Bronchial epithelial cell (primary cell): ENCODE measurements at places on chromosomes 2 and 18.

- DNase-seq: no peak
These were observed 344 bp upstream of the MRPL33 start for GRCh38 chr2:27771202-27771547.

- no peak for DNase-seq
These were observed 4.0 kb downstream of the PIK3C3 start for GRCh38 chr18:41959045-41959444.

GRCh38 chr2:145221032-145221431, 701.1 kb upstream of the ZEB2 start:
- no peak for DNase-seq

DNA sequence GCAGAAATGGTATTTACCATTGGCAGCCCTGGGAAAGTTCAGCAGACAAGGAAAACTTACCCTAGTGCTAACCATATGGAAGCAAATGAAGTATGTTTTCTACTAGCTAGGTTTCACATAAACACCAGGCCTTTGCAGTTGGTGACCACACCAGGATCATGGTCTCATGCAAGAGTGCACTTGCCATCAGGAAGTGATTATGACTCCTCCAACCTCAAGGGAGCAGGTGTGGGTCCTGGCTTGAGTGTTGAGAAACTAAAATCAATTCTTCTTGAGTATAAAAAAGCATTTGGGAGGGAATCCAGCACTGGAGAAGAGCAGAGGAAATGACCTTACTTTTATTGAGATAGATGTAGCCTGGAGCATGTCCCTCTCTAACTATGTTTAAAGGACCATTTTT, 56.8 kb upstream of the SPAG16 start:
- peak; percentile 52 for DNase-seq

DNA sequence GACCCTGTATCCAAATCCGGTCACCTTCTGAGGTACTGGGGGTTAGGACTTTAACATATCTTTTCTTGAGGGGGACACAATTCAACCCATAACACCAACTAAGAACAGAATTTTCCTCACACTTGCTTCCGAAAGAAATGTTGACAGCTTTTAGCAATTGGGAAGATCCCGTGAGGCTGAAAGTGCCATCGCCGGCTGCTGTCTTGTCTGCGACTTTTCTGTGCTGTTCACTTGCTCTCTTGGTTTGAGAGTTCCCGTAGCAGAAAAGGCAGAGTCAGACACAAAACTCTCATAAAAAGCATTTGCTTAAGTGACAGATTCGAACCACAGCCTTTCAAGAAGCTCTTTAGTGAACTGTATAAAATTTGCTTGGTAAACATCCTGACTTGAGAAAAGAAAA, 253.4 kb downstream of the ARHGAP15 start:
- DNase-seq: no peak

- no peak for DNase-seq
These were observed 477.5 kb upstream of the MEIS1 start for GRCh38 chr2:65957454-65957853.

DNA sequence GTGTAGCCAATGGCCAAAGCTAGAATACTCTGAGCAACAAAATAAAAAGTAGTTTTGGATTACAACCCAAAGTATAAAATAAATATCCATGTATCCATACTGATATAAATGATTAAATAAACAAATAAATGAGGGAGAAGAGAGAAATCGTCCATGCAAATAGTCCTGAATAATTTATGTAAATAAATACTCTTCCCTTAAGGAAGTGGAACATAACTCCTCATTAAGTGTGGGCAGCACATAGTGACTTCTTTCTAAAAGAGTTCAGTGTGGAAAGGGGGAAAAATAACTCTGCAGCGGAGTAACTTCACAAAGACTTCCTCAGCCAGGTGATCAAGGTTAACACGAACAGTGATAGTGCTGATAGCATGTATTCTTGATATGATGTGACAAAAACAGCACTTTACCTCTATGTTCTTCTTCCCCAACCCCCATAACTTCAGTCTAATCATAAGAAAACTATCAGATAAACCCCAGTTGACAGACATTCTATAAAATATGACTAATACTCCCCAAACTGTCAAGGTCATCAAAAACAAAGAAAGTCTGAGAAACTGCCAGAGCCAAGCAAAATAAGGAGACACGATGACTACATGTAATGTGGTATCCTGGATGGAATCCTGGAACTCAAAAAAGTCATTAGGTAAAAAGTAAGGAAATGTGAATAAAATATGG, 30.7 kb downstream of the METTL8 start:
- DNase-seq: no peak

DNA sequence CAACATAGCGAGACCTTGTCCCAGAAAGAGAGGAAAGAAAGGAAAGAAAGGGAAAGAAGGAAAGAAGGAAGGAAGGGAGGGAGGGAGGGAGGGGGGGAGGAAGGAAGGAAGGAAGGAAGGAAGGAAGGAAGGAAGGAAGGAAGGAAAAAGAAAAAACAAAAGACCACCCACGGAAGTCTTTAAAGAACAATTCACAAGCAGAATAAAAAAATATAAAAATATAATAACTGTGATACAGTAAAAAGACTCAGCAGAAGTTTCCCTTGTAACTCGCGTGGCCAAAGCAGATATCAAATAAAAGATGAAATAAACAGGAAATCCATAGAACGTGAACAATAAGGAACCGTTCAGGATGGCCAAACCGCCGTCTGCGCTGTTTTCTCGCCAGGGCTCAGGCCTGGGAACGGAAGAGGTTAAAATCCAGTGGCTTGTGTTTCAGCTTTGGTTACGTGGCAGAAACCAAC, 1.2 kb upstream of the SLC1A4 start:
- peak; percentile 72 for DNase-seq

DNA sequence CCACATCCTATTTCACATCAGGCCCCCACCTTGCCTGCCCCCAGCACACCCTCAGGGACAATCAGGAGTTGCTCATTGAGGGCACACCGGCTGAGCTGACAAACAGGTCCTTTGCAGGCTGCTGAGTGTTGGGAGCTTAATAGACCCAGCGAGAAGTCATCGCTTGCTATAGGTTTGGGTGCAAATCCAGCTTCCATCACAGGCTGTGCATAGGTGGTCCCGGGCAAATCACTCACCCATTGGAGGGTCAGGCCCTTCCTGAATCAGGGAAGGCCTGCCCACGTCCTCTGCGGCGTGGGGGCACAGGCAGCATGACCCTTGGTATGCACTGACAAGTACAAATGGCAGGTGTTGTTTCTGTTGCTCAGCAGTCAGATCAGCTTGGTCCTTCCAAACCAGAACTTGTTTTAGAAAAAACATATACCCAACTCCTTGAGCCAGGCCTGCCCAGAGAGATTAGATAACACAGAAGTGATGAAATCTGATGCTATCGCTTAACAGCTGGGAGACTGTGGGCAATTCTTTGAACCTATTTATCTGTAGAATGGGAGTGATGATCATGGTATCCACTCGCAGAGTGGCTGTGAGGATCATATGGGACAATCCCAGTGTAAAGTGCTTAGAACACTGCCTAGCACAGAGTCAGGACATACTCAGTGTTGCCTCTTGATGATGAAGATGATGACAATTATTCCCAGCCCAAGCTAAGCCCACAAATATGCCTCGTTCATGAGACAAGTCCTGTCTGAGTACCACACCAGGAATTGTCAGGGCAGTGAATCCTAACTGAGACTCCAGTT, 34.9 kb downstream of the SMAD7 start:
- no peak for DNase-seq

DNA sequence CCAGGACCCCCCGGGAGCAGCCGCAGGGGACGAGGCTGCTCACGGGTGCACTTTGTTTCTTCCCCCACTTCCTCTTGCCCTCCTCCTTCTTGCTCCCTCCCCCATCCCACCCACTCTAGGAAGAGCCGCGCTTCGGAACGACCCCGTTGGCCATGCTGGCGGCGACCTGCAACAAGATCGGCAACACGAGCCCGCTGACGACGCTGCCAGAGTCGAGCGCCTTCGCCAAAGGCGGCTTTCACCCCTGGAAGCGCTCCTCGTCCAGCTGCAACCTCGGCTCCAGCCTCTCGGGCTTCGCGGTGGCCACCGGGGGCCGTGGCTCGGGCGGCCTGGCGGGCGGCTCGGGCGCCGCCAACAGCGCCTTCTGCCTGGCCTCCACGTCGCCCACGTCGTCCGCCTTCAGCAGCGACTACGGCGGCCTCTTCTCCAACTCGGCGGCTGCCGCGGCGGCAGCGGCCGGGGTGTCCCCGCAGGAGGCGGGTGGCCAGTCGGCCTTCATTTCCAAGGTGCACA, 1.3 kb downstream of the SP9 start:
- no peak for DNase-seq

- no peak for DNase-seq
These were observed 108.8 kb downstream of the SPHKAP start for GRCh38 chr2:228072669-228073068.
